Stimulated activated CD4-positive, alpha-beta T cell treated with anti-CD3 and anti-CD28 coated beads, TNF-alpha, amount 100 ng/mL, for 24 hours (primary cell): ENCODE measurements at places on chromosomes 5 and 9.

DNA sequence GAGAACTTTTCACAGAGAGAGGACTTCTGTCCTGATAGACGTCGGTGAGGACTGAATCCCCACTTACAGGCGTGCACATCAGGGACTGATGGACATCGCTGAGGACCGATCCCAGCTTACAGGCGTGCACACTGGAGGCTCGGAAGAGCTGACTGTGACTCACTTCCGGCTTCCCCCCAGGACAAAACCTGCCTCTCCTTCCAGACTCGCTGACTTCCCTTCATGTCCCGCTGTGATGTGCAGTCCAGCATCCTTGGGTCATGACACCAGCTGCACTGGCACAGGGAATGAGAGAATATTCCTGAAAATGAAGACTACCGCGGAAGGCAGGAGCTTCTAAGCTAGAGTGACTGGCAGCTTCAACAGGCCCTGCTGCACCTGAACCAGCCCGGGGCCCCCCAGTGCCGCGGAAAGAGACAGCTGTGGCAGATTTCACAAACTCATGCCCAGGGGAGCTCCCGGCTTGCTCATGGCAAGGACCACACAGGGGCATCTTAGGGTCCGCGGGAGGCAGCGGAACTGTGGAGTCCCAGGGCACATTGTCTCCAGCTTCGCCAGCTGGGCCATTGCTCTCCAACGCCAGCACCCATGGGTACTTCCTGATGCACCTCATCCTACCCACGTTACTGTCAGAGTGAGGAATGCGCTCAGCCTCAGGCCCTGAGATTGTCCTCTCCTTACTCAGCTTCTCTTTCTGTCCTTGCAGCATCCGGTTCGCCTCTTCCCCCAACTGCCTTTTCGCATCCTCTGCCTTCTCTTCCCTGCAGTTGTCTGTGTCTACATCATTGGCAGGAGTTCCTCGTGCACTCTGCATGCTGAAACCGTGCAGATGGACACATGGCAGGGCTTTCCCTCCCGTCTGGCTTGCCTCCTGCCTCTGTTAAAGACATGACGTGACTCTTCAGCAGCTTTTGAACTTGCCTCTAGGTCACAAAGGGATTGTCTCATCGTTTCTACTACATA, 29.5 kb downstream of the SURF6 start:
- DNase-seq = no peak

DNA sequence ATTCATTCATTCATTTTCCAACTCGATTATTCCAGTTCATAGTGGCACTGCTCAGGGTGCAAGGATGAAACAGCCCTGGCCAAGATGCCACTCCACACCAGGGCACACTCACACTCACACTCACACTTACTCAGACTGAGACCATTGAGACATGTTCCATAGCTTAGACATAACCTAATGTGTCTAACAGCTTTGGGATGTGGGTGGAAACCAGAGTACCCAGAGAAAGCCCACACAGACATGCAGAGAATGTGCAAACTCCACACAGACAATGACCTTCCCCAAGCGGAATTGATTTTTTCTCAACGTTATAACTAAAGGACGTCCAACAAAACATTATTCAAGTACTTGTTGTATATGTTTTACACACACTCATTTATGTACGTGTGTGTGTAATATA, 1363.5 kb downstream of the EFNA5 start:
- no peak for DNase-seq

DNA sequence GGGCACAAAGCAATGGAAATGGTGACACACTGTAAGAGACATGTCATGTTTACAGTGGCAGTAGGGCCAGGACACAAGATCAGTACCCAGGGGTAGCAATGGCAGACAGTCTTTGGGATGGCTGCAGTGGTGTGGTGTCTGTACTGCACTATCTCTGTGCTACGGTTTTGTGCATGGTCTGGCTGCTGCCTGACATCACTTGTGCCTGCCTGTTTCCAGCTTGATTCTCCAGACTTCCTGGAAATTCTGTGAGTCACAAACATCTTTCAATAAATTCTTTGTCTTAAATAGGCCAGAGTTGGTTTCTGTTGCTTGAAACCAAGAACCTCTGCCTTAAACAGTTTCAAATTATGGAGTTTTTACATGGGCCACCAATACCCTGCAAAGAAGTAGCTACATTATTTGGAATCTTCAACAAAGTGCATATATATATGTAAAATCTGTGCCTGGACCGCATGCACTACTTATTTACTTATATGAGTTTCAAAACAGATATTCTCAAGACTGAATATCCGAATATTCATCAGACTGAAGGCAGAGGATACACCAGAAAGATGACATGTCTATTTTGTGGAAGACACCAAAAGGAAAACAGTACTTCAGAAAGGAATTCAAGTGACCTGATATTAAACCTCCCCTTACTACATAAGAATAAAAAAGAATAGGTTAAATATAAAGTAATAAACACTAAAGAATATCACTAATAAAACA, 188.1 kb downstream of the RFX3 start:
- no peak for DNase-seq

DNA sequence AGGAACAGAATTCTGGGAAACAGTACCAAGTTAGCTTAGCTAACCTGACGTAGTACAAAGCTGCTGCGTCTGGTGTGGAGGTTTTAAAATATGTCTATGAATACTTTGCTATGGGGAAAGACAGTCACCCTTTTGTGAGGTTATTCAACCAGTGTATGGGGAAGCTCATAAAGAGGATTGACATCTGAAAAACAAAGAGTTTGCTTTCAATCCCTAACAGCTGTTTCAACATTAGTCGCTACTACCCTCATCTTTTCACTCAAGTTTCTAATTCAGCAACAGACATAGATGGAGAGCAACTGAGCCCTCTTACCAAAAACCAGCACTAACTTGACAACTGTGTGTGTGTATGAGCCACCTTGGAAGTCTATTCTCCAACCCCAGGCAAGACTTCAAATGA, 7.8 kb upstream of the MSANTD3 start:
- DNase-seq = no peak

- DNase-seq = peak; percentile 57
Measured at GRCh38 chr9:77457916-77458592, 190.1 kb downstream of the GNA14 start.

- no peak for DNase-seq
Measured at GRCh38 chr5:177087398-177088005, 787 bp downstream of the FGFR4 start.

GRCh38 chr9:87883990-87884389, 1.3 kb downstream of the SPATA31E1 start:
- DNase-seq = no peak

DNA sequence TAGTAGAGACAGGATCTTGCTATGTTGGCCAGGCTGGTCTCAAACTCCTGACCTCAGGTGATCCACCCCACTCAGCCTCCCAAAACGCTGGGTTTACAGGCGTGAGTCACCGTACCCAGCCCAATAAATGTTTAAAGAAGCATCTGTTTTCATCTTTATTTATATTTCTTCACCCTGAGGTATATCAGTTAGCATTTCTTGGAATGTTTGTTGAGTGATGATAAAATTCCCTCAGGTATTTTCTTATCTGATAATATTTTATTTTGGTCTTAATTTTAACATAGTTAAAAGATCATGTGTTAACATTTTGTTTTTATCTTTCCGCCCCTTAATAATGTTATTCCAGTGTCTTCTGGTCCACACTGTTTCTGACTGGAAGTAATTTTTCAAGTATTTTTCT, 839.6 kb upstream of the CDH10 start:
- DNase-seq = no peak

- DNase-seq = no peak
Measured at GRCh38 chr5:146394486-146394885, 52.6 kb upstream of the TCERG1 start.

- no peak for DNase-seq
Measured at GRCh38 chr5:82534986-82535385, 256.8 kb upstream of the RPS23 start.

- no peak for DNase-seq
Measured at GRCh38 chr9:706606-707459, 134.7 kb upstream of the DMRT1 start.

- no peak for DNase-seq
Measured at GRCh38 chr5:174527916-174528540, 196.4 kb upstream of the MSX2 start.

DNA sequence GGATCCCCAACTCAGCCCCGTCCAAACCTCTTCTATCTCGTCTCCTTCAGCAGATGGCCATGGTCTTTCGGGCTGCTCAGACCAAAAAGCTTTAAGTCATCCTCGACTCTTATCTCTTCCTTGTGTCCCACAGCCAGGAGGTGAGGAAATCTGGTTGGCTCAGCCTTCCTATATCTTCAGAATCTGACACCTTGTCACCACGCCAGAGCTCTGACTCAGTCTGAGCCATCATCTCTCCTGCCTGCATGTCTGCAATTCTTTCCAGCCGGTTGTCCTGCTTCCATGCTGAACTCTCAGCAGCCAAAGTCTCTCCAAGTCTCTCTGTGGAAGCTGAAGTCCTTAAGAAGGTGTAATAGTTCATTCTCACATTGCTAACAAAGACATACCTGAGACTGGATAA, 419.3 kb upstream of the ADAMTS16 start:
- no peak for DNase-seq
